ENCODE measurements at places on chromosomes 6 and 20.
A peak's percentile ranks its signal among the peaks of the same experiment; 100 is the strongest.

- H3K27ac ChIP-seq = no peak overlapping the region
- H3K36me3 ChIP-seq = no peaks in the 10 kb centered on the region
- H3K27me3 ChIP-seq = no peaks in the 10 kb centered on the region
- H3K4me3 ChIP-seq = no peak overlapping the region
Measured at GRCh38 chr6:82419132-82419581, 55.5 kb downstream of the TPBG start.

DNA sequence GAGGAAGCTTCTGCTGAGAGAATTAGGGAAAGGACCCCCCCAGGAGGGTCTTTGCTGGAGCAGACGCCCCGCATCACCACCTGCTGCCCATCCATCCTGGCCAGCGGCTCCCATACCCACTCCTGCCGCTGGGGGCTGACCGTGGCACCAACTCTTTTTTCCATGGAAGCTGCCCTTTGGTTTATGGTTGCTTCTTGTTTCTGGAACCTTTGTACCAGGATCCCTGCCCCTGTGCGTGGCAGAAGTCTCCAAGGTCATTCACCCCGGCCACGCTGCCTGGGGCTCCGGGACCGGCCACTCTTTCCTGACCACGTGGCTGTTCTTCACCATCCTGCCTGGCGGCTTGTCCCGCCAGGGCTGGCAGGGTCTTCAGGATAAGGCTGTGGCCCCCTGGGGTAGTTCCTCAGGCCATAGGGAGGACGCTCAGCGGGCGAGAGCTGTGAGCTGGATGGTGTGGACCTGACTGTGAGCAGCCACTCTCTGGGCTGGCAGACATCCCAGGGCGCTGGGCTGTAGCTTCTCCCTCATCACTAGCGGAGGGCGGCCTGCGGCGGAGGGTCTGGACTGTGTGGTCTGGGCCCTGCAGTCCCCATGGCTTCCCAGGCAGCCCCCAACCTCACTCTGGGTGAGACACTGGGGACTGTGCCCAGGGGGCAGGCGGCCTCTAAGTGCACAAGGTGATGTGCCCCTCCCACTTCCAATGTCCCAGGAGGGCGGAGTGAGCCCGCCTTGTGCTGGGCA lies 22.8 kb upstream of the RBBP8NL start:
- no peaks in the 10 kb centered on the region for H3K4me1 ChIP-seq
- no peaks in the 10 kb centered on the region for H3K27me3 ChIP-seq
- no peak overlapping the region for H3K4me3 ChIP-seq
- no peak overlapping the region for H3K27ac ChIP-seq
- H3K36me3 ChIP-seq = no peaks in the 10 kb centered on the region

GRCh38 chr6:5979650-5980420 lies 26.9 kb downstream of the NRN1 start:
- no peaks in the 10 kb centered on the region for H3K36me3 ChIP-seq
- DNase-seq = peak; percentile 68
- H3K4me1 ChIP-seq = peaks cover 12% of the 10 kb centered on the region

DNA sequence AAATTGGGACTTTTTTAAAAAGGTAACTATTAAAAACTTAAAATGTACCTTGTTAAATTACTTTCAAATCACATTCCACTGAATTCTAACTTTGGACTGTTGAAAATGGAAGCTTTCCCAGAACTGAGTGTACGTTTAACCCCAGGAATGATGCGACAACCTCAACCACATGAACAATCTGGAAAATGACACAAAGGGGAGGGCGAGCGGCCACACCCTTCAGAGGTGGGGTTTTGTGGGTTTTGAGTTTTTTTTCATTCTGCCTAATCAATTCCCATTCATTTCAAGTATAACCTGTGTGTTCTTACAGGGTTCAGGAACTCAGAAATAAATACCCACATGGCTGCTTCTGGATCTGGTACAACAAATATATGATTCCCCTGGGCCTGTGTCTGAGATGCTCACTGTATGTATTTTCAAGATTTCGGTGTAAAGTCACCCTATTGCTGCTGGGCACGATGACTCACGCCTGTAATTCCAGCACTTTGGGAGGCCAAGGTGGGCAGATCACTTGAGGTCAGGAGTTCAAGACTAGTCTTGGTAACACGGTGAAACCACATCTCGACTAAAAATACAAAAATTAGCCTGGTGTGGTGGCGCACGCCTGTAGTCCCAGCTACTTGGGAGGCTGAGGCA lies 21.6 kb downstream of the CNKSR3 start:
- H3K36me3 ChIP-seq = no peaks in the 10 kb centered on the region
- H3K27me3 ChIP-seq = no peaks in the 10 kb centered on the region
- no peaks in the 10 kb centered on the region for H3K4me1 ChIP-seq
- H3K4me3 ChIP-seq = no peak overlapping the region
- DNase-seq = no peak

- no peak for DNase-seq
- H3K36me3 ChIP-seq = peaks cover 30% of the 10 kb centered on the region
- no peaks in the 10 kb centered on the region for H3K4me1 ChIP-seq
- H3K27me3 ChIP-seq = no peaks in the 10 kb centered on the region
- no peak overlapping the region for H3K27ac ChIP-seq
Measured at GRCh38 chr6:111784433-111784832, 88.8 kb downstream of the FYN start.
